ENCODE measurements at places on chromosomes 12 and 14. TPM values are rescaled to one million over a fixed set of nuclear protein-coding genes. Genes with fewer than 3 reads are reported as not detected.

Gene FOXA1
- 4.5 TPM for polyA plus RNA-seq

DNA sequence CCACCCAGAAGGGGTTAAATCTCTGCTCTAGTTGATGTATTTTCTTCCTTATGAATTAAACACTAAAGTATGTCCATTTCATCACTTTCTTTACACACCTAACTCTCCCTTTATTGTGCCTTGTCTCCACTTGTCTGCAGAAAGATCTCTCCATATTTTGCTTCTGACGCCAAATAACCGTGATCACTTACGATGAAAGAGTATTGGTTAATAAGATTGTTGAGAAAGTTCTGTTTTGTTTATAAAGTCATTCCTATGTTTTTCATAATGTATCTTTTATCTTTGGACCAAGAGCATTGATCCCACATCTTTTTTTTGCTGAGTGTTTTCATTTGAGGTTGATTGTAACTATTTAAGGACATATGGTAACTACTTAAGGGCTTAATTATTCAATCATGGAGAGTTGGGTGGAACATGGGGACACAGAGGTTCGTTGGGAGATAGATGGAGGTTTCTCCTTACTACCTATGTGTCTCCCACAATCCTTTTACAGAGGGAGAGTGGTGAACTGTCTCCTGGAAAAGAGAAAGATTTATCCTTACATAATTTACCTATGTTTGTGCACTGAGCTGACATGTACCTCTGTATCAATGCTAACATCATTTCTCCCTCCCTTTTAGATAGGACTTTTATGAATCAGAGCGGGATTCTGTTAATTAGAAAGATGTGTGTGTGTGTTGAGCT is 120.7 kb upstream of the SLC38A2 start:
- DNase-seq: no peak

GRCh38 chr12:122064780-122065588 is 13.6 kb upstream of the MLXIP start:
- DNase-seq: peak; percentile 86

DNA sequence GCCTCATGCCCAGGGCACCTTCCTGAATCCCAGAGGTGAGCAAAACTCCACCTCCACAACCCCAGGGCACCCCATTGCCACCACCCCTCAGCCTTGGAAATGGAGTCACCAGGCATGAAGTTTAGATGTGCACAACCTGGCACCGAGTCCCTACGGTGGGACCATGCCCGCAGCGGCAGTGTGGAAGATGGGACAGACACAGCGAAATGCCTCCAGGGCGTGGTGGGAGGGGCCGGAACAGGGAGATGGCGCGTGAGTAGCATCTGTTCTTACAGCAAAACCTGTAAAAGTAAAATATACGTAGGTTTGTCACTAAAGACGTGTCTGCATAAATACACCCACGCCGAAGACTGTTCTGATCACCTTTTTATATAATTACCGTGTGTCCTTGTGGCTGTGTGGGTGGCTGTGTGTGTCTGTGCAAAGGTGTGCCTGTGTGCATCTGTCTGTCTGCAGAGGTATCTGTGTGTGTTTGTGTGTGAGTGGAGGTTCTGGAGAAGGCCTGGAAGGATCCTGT is 17.4 kb upstream of the DEGS2 start:
- DNase-seq: no peak

Data from renal pelvis (tissue), 12 donors.